Substantia nigra (tissue), 51 donors: ENCODE measurements at places on chromosomes 2 and 18.

GRCh38 chr2:48709096-48710034 lies 46.2 kb downstream of the LHCGR start:
- DNase-seq, result no peak

- no peak for DNase-seq
Measured at GRCh38 chr2:32005371-32005976, 5.3 kb downstream of the MEMO1 start.

GRCh38 chr2:220165401-220165800 lies 538.0 kb downstream of the SLC4A3 start:
- no peak for DNase-seq

DNA sequence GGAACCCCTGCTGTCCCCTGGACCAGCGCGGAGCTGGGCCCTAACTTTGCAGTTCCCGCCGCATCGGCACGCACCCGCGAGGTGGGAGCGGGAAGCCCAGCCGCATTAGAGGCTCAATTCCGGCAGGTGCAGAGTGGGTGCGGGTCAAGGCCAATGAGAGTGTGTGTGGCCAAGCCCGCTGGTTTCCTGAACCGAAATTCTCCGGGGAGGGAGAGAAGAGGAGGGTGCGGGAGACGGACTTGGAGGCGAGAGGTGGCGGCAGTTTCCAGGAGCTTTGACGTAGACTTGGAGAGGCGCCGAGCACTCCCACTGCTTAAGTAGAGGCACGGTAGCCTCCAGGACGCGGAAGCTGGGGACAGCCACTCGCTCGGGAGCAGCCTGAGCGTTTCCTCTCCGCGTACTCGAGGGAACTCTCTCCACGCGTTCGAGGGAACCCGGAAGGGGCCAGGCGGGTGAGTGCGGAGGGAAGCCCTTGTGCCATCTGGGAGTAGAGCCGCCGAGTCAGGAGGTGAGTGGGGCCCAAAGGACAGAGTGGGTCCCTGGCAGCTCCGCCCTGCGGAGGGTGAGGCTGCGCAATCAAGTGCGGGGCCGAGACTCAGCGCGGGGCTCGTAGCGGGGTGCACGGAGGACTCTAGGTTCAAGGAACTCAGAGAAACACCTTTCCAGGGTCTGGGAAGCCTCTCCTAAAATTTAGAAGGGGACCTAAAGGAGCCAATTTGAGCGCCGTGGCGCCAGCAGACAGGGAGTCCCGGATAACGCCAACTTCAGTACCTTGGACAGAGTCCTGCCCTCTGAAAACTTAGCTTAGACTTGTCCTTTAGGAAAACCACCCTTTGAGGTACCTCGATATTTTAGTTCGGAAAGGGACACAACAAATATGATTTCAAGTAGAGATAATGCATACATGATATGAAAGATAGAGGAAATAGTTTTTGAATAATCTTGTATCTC lies at the start of gene FAM237A:
Gene FAM237A (plus strand): TSS at position 413 of the 951 bp plus-strand sequence. CDS start 1,750 bp downstream, outside the sequence.
- DNase-seq, result no peak

- no peak for DNase-seq
Measured at GRCh38 chr2:141475801-141476200, 655.0 kb downstream of the LRP1B start.

DNA sequence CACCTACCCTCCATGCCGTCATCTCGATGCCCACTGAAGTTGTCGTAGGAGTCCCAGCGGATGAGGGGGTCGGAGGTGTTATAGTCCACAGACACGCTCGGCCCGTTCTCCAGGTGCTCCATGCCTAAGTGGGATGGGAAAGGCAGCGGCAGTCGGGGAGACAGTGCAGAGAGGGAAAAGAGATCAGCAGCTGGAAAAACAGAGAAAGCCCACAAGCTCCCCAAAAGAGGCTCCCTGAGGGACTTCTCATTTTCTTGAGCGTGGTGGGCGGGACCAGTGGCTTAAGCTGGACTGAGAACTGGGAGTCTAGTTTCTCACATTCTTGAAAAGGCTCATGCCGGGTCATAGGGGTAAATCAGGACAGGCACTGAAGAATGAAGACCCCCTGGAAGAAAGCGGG lies 121.9 kb downstream of the TNS1 start:
- DNase-seq, result no peak

- no peak for DNase-seq
Measured at GRCh38 chr18:63207143-63207790, 112.3 kb downstream of the BCL2 start.

- DNase-seq, result no peak
Measured at GRCh38 chr2:190986221-190986953, 27.6 kb downstream of the STAT1 start.

DNA sequence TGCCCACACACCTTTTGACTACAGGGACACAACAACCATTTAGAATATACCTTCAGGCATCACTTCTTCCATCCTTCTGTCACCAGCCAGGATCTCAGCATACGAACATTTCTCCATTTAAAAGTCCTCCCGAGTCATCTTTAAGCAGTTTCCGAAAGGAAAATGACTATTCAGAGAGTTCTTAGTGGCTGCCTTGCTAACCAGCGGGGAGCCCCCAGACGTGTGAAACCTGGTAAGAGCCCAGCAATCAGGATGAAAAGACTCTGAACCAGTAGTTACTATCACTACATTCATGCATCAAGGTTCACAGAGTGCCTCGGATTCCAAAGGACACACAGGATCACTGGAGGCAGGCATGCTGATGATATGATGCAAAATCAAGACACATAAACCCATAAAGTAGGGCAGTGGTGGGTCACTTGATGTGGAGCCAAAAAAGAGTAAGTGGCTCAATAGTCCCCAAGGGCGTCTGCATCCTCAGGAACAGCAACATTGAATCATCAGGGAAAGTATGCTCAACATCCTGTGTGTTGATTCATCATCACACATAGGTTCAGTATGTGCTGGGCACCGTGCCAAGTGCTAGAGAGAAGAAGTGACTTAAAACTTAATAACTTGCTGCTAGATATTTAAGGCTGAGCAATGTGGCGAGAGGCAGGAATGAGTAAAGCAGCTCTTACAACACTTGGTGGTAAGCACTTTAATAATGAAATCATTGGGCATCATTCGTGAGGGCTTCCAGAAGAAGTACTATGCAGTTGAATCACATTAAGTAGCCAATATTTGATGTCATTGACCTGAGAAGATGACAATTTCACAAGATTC lies 4.4 kb downstream of the CCL20 start:
- DNase-seq, result no peak

DNA sequence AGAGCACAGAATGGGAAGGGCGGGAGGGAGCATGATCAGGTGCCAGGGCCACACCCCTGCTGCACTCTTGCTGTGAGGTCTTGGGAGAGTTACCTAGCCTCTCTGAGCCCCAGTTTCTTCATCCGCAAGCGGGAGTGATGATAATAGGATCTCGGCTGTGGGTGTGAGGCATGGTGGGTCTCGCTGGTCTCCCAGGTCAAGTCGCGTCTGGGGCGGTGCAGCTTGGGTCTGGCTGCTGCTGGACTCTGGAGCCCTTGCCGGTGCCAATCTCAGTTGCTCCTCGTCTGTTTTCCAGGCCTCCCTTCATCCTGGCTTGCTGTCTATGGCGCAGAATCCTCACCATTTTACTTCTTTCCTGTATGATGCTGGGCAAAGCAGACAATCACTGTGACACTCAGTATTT lies 130.3 kb upstream of the RAB12 start:
- no peak for DNase-seq

GRCh38 chr2:119474371-119475224 lies 42.9 kb downstream of the TMEM37 start:
- no peak for DNase-seq

DNA sequence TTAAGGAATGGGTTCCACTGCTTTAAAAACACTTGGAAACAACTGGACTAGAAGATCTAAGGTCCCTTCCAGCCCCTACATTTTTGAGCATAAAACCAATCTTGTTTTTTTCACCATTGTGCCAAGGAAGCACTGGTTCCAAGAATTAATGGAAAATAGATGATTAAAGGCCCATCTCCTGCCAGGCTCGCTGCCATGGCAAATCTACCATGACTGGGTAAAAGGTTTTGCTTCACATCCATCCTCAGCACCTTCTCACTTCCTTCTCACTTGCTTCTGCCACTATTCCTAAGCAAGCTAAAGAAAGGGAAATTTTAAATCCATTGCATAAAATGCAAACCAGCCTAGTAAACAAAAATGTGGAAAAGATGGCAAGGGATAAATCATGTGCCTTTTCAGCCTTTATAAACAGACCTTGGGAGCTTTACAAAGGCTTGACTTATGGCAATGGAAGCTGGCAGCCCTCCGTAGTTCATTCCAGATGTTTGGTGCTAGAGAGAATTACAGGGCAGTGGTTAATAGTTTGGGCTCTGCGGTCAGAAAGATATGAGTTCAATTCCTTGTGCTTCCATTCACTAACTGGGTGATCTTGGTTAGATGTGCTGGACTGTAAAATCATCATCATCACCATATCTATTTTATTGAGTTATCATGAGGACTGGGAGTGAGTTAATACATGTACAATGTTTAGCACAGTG lies 27.0 kb upstream of the ST3GAL5 start:
- no peak for DNase-seq

- no peak for DNase-seq
Measured at GRCh38 chr2:163266772-163267171, 428.2 kb upstream of the KCNH7 start.

DNA sequence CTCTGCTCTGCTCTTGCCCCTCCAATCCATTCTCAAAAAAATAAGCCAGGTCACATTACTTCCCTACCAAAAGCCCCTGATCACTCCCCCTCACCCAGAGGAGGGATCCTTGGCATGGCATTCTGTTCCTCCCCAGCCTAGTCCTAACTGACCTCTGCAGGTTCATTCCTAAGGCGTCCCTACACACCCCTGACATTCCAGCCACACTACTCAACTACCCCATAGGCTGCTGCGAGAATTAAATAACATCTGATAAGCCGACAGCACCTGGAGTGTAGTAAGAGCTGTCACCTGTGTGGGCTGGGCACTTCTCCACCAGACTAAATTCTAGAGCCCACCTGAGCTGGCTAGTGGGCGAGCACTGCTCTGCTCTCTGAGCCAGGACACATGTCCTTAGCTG lies 44.7 kb upstream of the SLC1A4 start:
- no peak for DNase-seq

GRCh38 chr2:159175182-159175581 lies 111.3 kb downstream of the WDSUB1 start:
- no peak for DNase-seq

DNA sequence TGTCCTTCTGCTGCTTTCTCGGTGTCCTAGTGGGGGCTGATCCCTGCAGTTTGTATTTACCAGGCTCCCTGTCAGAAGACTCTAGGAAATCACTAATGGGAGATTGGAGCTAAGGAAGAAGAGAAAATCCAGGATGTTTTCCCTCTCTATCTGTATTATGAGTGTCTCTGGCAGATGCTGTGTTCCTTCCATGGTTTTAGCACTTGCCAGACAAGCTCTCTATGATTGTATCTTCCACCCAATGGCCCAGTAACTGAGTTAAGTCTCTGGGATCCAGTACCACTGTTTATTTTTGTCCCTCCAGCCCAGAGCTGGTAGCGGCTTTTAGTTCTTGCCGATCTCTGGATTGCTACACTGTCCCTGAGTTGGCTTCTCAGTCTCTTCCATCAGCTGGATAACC lies 494.8 kb upstream of the SLC39A10 start:
- DNase-seq, result no peak

DNA sequence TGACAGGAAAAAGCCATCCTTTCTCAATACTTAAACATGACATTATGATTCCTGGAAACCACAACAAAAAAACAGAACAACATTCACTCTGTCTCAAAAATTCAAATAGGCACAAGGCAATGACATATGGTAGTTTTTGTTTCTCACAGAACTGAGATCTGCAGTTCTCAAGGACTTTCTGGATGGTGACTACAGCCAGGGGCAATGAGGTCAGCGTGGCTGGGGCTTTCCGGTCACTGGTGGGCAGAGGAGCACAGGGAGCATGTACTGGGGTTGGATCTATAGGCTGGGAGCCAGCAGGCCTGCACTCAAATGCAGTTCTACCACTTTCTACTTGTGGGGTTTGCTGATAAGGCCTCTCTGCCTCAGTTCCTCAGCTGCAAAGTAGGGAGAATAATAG lies 72.0 kb downstream of the CTAGE1 start:
- no peak for DNase-seq

- no peak for DNase-seq
Measured at GRCh38 chr18:53093636-53094035, 753.6 kb downstream of the DCC start.

- no peak for DNase-seq
Measured at GRCh38 chr18:13501543-13501887, 224.8 kb downstream of the FAM210A start.

DNA sequence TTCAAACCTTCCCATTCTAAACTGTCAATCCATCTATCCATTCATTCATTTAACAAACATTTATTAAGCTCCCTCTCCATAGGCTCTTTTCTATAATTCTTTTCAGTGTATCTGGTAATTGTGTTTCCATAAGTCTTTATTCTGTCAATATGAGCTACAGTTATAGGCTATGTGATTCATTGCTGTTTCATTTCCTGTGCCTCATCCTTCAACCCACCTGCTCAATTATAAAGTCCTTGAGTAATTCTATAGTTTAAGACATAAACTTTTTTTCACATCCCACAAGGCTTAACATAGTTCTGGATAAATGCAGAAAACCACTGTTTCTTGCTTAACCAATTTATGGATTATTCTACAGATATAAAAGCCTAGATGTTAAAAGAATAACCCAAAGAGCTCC lies 84.2 kb upstream of the PIK3C3 start:
- no peak for DNase-seq

- no peak for DNase-seq
Measured at GRCh38 chr2:23385351-23385747, 370 bp downstream of the KLHL29 start.

- peak; percentile 29 for DNase-seq
Measured at GRCh38 chr2:15588329-15588919, 3.2 kb upstream of the DDX1 start.

DNA sequence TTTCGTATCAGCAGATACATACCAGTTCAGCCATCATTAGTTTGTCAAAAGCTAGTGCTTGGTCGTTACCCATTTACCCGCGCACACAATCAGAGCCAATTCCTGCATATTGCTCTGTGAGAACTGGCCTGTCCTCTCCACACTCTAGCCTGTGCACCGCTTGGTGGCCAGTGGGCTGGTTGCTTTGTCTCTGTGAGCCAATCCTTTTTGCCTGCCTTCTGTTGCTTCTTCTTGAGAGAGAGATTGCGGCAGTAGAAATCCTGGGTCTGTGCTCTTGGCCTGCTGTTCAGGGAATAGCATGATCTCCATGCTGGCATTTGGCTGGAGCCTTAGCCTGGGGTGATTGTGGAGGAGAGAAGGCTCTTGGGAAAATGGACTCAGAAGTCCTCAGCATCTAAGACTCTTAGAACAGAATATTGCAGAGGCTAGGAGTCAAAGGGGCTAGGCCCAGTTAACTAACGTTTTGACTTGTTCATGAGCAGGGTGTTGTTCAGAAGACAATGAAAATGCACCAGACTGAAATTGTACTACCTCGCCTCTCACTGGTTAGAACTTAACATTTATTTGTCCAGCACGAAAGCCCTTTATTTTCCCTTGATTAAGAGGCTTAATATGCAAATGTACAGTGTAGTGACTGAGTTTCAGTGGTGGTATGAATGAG lies 37.1 kb downstream of the MAP4K4 start:
- DNase-seq, result peak; percentile 29

DNA sequence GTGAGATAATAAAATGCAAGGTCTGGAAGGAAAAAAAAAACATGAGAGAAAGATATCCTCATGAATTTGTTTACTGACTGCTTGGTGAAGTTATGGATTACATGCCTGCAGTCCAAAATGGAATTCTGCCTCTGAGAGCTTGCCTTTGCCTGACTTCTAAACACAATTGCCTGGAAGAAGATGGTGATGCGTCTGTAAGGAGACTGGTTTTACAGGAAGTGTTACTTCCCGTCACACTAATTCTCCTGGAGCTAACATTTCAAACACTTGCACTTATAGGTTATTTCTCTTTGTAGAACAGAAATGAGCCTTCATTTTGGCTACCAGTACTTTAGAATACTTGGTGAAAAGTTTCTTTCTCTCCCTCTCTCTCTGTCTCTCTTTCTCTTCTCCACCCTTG lies 884.3 kb downstream of the TSN start:
- DNase-seq, result no peak
